Transverse colon (tissue), 4 donors: ENCODE measurements at places on chromosomes 4 and X.

- peak overlapping the region; percentile 63 for H3K27ac ChIP-seq
- DNase-seq = no peak
- no peaks in the 10 kb centered on the region for H3K36me3 ChIP-seq
- no peak overlapping the region for H3K4me3 ChIP-seq
- H3K4me1 ChIP-seq = no peaks in the 10 kb centered on the region
These were observed 23.9 kb downstream of the STIM2 start for GRCh38 chr4:26884486-26884988.

- H3K4me3 ChIP-seq = no peak overlapping the region
- H3K27me3 ChIP-seq = peaks cover 83% of the 10 kb centered on the region
- no peaks in the 10 kb centered on the region for H3K4me1 ChIP-seq
- no peak for DNase-seq
- H3K36me3 ChIP-seq = no peaks in the 10 kb centered on the region
- no peak overlapping the region for H3K27ac ChIP-seq
These were observed 21.6 kb upstream of the HMX1 start for GRCh38 chr4:8893227-8893623.

- no peak overlapping the region for H3K27ac ChIP-seq
- no peak overlapping the region for H3K4me3 ChIP-seq
These were observed 1569.3 kb downstream of the PCDH18 start for GRCh38 chr4:135963009-135963408.

DNA sequence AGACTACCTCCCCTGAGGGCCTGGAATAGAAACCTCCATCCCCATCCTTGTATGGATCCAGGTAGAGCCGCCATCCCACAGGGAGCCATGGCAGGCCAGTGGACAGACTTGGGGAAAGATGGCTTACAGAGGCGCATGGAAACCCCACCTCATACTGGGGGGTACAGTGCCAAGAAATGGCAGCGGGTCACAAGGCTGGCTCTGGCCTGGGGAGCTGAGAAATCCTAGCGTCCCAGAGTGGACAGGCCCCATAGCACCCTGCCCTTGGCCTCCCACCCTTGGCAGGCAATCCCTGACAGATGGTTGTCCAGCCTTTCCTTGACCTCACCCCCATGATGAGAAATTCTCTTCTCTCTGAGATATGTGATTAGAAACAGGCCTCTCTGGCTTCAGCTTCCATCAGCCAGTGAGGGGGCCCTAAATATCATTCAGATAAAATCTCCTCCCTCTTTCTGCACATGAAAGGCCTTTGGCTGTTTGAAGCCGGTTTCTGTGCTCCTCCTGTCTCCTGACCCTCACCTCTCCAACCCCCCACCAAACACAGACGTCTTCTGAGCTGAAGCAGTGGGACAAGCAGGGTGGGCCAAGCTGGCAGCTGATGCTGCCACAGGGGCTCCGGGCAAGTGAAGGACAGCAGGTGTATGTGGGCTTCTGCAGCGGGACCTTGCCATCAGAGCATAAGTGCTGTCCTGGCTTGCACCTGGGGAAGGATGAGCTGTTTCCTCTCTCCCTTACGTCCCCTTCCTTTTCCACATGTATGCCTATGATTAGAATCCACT, 204.4 kb upstream of the MAMLD1 start:
- H3K4me1 ChIP-seq = no peaks in the 10 kb centered on the region
- no peak for DNase-seq
- H3K27me3 ChIP-seq = no peaks in the 10 kb centered on the region
- H3K36me3 ChIP-seq = no peaks in the 10 kb centered on the region

DNA sequence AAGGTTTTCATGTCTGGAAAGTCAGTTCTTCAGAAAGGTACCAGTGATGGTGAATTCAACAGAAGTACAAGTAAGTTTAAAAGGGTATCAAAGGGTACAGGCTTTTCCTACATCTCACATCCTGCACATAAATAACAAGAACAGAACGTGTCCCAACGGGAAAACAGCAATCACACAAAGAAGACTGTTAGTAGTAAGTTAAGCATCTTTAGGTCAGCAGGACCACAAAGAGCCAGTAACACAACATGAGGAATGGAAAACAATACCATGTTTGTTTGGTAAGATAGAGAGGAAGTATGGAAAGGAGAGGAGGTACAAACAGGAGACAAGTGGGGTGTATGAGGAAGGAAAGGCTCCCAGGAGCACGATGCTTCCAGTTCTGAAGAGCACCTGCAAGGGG, 43.2 kb downstream of the SAT1 start:
- peaks cover 4% of the 10 kb centered on the region for H3K4me1 ChIP-seq
- H3K36me3 ChIP-seq = no peaks in the 10 kb centered on the region
- no peak for DNase-seq
- no peak overlapping the region for H3K4me3 ChIP-seq
- no peak overlapping the region for H3K27ac ChIP-seq

DNA sequence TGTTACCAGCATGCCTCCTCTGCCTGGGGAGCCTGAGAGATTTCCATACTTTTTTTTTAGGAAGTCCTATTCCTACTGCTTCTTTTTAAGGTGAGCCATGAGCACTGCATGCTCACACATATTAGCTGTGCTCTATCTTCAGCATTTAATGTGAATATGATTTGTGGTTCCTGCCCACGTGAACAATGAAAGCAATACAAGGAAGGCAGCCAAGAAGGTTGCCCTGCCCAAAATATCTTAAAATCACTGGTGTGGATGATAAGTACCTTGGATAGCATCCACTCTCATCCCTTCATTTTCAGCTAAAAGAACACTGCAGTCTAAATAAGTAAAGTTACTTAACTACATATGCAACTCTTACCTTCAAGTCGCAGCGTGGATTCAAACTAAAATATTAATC, 607.5 kb downstream of the PACRGL start:
- no peak for DNase-seq
- H3K27me3 ChIP-seq = peaks cover 16% of the 10 kb centered on the region
- H3K4me1 ChIP-seq = no peaks in the 10 kb centered on the region
- H3K27ac ChIP-seq = no peak overlapping the region

- no peaks in the 10 kb centered on the region for H3K4me1 ChIP-seq
- no peak overlapping the region for H3K27ac ChIP-seq
- H3K36me3 ChIP-seq = no peaks in the 10 kb centered on the region
- no peak overlapping the region for H3K4me3 ChIP-seq
- no peaks in the 10 kb centered on the region for H3K27me3 ChIP-seq
- DNase-seq = no peak
These were observed 90.4 kb downstream of the SLC16A2 start for GRCh38 chrX:74511704-74512103.

DNA sequence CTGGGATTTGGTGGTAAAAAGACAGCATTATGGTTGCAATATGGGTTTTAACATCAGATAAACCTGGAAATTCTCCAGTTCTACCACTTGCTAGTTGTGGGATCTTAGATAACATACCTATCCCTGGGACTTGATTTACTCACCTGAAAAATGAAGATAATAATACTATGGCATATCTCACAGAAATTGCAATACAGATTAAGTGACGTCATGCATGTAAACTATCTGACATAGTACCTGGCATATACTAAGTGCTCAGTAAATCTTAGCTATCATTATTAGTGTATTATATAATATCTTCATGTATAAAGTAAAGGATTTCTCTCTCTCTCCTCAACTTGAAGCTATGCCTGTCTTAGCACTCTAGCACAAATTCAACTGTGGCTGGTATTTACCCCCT, 192.5 kb downstream of the PCDH19 start:
- no peak overlapping the region for H3K27ac ChIP-seq
- no peaks in the 10 kb centered on the region for H3K27me3 ChIP-seq
- no peaks in the 10 kb centered on the region for H3K4me1 ChIP-seq
- no peak overlapping the region for H3K4me3 ChIP-seq

DNA sequence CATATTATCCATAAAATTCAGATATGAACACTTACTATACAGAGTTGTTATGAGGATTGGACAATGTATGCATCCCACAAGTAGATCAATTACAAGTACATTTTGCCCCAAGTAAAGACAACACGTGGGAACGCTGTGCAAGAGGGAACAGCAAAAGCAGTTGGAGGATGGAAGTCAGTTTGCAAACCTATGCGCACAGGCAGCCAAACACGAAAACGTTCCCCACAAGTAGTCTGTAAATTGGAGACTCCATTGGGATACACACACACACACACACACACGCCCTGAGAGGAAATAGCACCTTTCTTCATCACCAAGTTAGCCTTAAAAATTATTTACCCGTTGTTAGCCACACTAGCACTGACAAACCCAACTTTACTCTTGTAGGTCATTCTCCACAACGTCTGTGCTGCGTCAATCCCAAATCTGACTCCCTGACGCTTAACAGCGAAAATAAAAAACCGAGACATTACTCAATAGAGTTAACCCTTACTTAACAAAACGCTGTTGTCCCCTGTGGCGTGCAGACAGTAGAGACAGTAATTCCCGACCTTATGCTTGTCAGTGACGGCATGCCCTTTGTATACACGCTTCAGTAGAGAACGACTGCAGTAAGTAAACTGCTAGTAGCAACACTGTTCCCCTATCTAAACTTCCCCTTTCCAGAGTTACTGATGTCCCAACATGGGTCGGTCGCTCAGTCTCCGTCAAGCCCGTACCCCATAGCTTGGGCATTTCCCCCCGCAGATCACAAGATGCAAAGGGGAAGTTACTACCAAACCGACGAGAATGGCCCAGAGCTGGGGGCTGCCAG, 730 bp downstream of the MANBA start:
- DNase-seq = peak; percentile 28
- H3K36me3 ChIP-seq = no peaks in the 10 kb centered on the region
- H3K27me3 ChIP-seq = no peaks in the 10 kb centered on the region
- H3K4me3 ChIP-seq = peak overlapping the region; percentile 95

- no peaks in the 10 kb centered on the region for H3K27me3 ChIP-seq
- no peaks in the 10 kb centered on the region for H3K36me3 ChIP-seq
- DNase-seq = peak; percentile 30
These were observed 23.5 kb downstream of the INTS6L start for GRCh38 chrX:135543924-135544323.

DNA sequence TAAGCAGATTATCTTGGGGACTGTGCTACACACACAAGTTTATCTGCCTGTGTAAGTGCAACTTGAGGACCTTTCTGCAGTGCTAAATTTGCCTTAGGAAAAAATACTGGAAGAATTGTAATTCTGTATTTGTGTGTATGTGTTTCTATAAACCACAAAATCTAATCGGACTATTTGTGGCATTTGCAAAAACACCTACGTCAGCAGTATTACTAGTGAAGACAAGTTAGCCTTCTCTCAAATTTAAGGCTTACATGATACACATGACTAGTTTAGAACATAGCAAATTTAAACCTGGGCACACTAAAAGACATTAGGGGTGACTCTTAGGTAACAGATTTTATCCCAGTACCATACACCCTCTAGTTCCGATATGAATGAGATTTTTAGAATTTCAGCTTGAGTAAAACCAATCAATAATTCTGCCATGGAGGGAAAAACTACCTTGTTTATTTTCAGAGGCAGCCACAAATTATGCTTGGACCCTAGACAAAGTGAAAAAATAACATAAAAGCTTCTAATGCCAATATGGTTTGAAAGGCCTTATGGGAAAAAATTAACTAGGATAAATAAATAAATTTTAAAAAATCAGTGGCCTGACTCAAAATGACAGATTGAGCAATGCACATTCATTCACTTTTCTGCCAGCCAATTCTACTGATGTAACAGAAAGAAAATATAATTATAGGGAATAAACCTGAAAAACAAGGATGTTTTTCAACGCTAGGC, 176.4 kb downstream of the SNCA start:
- DNase-seq = no peak
- H3K27me3 ChIP-seq = no peaks in the 10 kb centered on the region
- no peak overlapping the region for H3K4me3 ChIP-seq
- no peaks in the 10 kb centered on the region for H3K36me3 ChIP-seq

DNA sequence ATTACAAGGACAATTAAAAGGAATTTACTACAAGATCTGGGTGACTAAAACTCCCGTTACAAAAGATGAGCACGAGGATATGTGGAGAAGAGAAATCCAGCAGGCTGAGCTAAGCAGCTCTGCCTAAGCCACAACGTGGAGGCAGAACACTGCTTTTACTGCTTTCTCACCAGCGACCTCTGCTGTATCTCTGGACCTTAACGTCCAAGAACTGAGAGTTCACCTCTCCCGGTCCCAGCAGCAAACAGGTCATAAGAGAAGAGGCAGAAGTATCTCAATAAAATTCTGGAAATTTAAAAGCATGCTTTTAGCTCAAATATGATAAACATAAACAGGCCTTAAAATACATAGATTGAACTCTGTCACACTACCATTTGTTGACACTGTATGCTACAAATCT, 81.0 kb downstream of the ADGRA3 start:
- H3K4me3 ChIP-seq = no peak overlapping the region
- no peaks in the 10 kb centered on the region for H3K27me3 ChIP-seq
- peaks cover 10% of the 10 kb centered on the region for H3K36me3 ChIP-seq

- no peak overlapping the region for H3K4me3 ChIP-seq
- DNase-seq = no peak
- H3K36me3 ChIP-seq = no peaks in the 10 kb centered on the region
These were observed 19.0 kb upstream of the SYTL4 start for GRCh38 chrX:100750883-100751282.

DNA sequence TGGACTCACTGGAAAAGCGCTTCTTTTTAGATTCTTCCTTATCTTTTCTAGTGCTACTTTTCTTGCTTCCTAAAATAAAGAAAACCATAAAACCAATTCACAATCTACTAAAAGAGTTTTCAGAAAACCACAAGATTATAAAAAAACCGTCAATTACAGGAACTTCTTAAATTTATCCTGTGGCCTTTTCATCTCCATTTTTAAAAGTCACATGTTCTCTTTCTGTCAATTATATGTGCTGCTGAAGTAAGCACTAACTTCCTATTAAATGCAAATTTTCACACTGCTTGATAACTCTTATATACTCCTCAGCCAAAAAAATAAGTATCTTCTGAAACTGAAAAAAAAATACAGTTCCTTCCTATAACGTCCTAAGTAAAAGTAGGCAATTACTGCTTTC, 32.8 kb downstream of the CENPC start:
- H3K4me1 ChIP-seq = no peaks in the 10 kb centered on the region
- H3K36me3 ChIP-seq = peaks cover 25% of the 10 kb centered on the region
- H3K27ac ChIP-seq = no peak overlapping the region
- H3K4me3 ChIP-seq = no peak overlapping the region
- DNase-seq = no peak

DNA sequence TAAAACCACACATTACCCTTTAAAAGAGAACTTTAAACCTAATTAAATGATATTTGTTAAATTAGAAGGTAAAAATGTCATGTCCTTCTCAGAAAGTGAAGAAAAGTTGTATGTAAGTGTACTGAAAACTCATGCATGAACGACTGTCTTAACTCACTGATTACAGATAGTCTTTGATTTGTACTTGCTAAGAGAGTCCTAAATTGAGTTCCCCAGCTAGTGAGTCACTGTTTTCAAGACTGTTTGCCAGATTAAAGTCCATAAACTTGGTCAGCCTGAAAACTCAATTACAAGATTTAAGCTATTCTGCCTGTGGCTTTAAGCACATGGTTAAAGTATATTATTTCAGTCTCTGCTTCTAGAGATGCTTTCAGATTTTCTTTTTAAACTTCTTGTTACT, 124.9 kb upstream of the ZCCHC13 start:
- H3K27me3 ChIP-seq = no peaks in the 10 kb centered on the region
- no peak for DNase-seq
- H3K27ac ChIP-seq = peak overlapping the region; percentile 29

- H3K27me3 ChIP-seq = no peaks in the 10 kb centered on the region
- peaks cover 64% of the 10 kb centered on the region for H3K4me1 ChIP-seq
- H3K27ac ChIP-seq = peak overlapping the region; percentile 84
These were observed 153.7 kb downstream of the CBR4 start for GRCh38 chr4:168856312-168856711.
